ENCODE measurements at places on chromosomes 3 and 15.

DNA sequence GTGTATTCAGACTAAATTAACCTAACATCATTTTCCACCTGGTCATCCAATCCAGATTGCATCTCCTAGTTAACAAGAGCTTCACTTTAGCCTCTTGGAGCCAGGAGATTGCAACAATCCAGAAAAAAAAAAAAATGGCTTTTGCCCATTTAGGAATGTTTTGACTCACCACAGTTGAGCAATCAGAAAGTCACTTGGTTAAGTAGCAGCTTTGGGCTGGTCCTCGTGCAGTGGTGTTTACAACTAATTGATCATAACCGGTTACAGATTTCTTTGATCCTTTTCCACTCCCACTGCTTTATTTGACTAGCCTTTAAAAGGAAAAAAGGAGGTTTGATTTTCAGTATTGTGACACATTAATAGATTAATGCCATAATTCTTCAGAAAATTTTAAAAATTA lies 688.8 kb upstream of the CCDC54 start:
- DNase-seq: no peak

GRCh38 chr3:190122198-190122771 lies 1.6 kb upstream of the P3H2 start:
- DNase-seq: no peak

DNA sequence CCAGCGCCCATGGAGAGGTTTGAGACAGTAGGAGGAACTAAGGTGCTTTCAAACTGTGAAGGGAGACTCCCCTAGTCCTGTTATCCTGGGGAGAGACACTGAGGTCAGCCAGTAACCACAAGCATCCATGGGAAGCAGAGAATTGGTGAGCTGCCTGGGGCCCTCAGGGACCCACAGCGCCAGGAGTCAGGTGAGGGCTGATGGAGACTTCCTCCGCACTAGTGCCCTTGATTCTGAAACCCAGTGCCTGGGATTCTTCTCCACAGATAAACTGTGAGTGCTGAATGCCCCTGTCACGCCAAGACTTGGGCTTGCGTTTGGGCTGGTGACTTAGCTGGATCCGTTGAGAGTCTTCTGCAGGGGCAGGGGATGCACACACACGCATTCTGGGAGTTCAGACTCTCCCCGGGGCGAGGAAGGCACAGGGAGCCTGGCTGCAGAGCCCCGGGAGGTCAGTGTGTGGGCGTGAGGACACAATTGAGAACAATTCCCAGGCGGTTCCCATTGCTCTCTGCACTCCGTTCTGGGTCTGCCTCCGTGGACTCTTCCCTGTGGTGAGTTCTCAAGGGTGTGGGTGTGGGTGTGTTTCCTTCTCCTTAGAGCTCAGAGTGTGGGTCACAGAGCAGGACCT lies 37.9 kb upstream of the SLCO2A1 start:
- DNase-seq: no peak

DNA sequence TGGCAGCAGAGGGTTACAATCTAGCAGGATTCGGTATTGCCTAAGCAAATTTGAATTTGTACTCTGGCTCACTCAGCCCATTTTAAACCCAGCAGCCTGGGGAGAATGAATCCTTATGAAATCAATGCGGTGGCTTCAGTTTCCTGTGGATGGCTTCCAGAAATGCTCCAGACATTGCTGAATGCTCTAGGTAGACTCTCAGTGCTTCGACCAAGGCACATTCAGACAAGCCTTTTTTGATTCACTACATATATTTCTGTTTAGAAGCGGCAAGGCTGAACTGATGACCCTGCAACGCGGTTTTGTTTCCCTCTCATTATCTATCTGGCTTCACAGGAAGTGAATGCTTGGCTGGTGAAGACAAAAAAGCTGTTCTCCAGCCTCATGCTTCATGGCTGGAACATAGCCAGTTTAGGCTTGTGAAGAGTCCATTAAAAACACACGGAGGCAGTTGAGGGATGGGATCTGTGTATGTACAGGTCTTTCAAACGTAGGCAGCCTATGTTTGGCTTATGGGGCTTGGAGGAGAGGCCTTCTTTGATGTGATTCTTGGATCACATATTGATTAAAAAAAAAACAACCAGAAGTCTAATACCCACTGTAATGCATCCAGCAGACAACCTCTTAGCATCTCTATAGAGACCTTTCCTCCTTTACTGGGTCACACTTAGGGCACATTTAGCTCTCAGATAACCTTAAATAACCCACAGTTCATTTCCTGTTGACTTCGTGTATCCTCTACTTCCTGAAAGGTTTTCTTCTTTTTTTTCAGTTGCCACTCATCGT lies 400.2 kb upstream of the TBL1XR1 start:
- DNase-seq: peak; percentile 37

- DNase-seq: no peak
Observed at GRCh38 chr3:168714609-168715240, 619.0 kb upstream of the GOLIM4 start.
